SJSA1 (cell line): ENCODE measurements at places on chromosomes 4 and X. TPM values are rescaled to one million over a fixed set of nuclear protein-coding genes. Genes with fewer than 3 reads are reported as not detected.

Gene PNMA3
- total RNA-seq: not detected in 2 replicates

Gene DYNLT3
- 60.0 and 63.7 TPM in 2 replicates for total RNA-seq

Gene DDX53
- not detected in 2 replicates for total RNA-seq

Gene XAGE3
- not detected in 2 replicates for total RNA-seq
